ENCODE measurements at places on chromosomes 4 and X.

- no peak for DNase-seq
These were observed 139.8 kb downstream of the NR3C2 start for GRCh38 chr4:148302416-148302815.

- no peak for DNase-seq
These were observed 1008.0 kb downstream of the GLUD2 start for GRCh38 chrX:122055460-122055859.

GRCh38 chrX:68832101-68832416, 3.2 kb downstream of the EFNB1 start:
- DNase-seq, result no peak

- no peak for DNase-seq
These were observed 53.2 kb downstream of the HADH start for GRCh38 chr4:108042927-108043326.

DNA sequence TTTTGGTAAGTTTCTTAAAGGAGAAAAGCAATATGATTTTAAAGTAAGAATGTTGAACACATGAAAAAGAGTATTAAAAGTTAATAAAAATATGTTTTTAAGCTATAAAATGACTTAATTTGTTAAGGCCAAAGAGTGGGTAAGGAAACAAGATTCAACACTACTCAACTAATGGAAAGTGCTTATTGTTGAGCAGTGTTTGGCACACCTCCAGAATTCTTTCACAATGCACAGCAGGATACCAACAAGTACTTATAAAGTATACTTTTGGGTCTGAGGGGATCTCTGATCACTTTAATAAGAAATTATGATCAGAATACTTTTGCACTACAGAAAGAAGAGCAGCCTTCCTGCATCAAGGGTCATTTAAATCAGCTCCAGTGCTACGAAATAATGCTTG, 5.9 kb downstream of the LAMP2 start:
- no peak for DNase-seq
